ENCODE measurements at places on chromosomes 12 and 14. TPM values are rescaled to one million over a fixed set of nuclear protein-coding genes. Genes with fewer than 3 reads are reported as not detected.

ST8SIA1 gene
- total RNA-seq: 2.5 TPM

GPR135 gene
- total RNA-seq: 1.0 TPM

BCL2L14 gene
- total RNA-seq: not detected

DNA sequence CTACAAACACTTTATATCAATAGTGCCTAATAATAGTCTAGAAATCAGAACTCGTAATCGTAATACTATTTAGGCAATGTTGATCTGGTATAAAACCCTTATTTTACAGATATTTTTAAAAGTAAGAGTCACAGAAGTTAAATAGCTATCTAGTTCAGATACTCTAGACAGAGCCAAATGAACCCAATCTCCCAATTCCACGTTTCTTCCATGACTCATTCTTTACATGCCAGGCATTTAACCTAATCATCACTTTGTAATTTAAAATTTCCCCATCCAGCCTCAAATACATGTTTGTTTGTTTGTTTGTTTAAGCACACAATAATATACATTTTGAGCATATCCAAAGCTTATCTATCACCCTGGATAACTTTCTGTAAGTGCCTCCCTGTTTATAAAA lies 36.4 kb upstream of the GARIN6 start:
- DNase-seq: no peak

- peak; percentile 75 for DNase-seq
Observed at GRCh38 chr14:102795060-102795925, 18.0 kb downstream of the TRAF3 start.

- DNase-seq: no peak
Observed at GRCh38 chr12:121326996-121327674, 25.1 kb downstream of the ANAPC5 start.

- peak; percentile 98 for DNase-seq
Observed at GRCh38 chr12:89067421-89068187, 284.7 kb downstream of the DUSP6 start.

GRCh38 chr14:88790501-88791251 lies 2.1 kb downstream of the EML5 start:
- no peak for DNase-seq

DNA sequence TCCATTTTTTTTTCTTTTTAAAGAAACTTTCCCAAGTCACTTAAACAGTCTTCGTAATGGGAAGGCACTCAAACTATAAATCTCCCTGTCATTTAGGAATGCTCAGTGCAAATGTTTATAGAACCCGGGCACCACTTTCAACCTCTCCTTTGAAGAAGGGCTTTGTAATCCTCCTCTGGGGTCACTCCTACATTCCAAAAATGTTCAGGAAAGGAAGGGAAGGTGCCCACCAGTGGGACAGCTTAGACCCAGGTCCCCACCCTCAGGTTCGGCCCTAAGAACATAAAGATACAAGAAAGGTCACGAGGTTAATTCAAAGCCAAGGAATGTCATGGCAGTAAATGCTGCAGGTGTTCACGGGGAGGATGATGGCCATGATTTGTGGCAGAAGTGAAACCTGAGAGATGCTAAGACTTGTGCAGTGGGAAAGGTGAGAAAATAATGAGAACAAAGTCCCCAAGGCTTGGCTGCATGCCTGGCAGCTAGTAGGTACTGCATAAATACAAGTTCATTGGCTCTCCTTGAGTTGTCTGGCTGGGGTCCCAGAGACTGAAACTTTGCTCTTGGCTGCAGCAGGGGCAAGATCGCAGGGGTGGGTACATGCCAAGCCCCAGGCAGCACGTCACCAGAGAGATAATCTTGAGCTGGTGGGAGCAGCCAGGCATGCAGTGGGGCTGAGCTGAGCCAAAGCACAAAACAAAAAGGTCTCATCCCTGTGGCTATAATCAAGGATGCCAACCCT lies 21.1 kb downstream of the KRT18 start:
- DNase-seq: no peak

- DNase-seq: no peak
Observed at GRCh38 chr14:77319422-77319821, 1.3 kb downstream of the POMT2 start.

DNA sequence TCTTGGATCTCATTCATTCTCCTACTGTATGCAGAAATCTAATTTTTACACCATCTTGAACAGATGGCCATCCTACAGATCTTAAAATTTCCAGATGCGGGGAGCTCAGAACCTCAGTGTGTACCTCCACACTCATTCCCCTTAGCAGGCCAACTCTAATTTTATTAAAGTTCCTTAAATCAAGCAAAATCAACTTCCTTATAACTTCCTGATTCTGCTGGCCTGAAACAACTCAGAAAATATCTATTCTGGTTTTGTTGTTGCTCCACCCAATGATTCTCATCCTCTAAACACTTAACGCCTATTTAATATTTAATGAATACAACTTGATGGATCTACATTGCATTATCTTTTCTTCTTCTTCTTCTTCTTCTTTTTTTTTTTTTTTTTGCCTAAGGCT lies 3.1 kb downstream of the EMP1 start:
- DNase-seq: no peak

DNA sequence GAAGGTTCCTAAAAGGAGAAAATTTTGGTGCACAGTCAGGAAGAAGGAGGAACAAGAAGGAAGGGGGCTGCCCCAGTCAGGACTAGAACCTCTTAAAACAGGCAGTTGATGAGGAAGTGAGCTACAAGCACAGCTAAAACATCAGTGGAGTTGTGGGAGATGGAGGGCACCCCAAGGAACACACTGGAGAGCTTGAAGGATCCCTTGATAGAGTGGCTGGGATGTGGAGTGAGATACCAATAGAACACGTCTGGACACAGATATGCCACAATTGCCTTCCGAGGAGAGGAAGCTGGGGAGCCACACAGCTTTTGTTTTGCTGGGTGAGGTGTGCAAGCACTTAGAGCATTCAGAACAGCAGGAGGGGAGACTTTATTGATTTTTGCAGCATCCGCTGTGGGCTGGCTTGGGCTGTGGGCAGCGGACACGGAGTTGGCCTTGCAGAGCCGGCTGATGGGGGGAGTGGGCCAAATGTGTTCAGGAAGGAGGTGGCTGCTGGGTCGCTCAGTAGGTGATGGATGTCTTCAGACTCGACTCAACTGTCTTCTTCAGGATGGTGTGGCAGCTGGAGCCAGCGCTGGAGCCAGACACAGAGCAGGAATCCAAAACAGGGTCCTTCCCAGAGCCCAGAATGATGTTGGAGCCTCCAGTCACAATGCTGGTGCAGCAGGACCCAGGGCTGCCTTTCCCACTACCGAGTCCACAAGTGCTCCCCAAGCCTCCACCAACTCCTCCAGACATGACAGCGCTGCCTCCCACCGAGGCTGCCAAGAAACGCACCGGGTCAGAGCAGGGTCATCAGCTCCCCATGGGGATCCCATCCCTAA lies 4.7 kb upstream of the KRT79 start:
- DNase-seq: no peak

- peak; percentile 93 for DNase-seq
Observed at GRCh38 chr14:67680121-67680602, 5.7 kb upstream of the VTI1B start.

- peak; percentile 35 for DNase-seq
Observed at GRCh38 chr12:40110586-40110985, 4.7 kb upstream of the SLC2A13 start.

- DNase-seq: no peak
Observed at GRCh38 chr12:132566516-132567131, 43.8 kb downstream of the LRCOL1 start.

DNA sequence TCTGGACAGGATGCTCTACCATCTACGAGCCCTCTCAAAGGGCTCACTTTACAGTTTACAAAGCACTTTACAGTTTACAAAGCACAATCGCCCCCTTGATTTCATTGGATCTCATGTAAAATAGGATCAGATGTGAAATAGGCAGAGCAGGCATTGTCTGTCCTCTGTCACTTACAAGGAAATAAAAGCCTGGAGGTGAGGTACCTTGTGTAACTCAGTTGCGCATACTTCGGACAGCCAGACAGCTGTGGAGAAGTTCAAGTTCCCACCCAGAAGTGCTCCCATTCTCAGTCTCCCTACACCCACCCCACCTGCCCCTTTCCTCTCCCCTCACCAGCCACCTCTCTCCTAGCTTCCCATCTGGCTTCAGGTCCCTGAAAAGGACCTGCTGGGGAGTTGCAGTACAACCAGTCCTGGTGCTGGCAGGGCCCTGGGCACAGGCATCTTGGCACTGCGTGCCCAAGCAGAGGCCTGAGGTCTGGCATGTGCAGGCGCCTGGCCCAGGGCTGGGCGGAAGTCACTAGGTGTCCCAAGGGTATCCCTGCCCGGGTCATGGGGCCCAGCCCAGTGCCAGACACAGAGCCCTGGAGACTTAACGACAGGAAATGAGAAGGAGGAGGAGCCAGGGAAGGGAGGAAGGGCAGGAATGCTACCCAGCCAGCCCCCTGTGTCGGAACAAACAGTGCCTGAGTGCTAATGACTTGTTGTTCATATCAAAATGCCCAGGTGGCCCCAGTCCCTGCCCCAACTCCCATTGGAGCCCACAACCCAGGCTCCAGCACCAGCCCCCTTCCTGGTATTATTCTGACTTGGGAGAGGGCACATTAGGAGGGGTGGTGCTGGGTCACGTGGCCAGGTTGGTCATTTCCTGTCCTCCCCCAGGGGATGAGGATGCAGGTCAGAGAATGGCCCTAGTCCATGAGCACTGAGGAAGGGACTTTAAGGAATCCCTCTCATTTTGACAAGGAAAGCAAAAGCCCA lies 5.4 kb downstream of the RAPGEF3 start:
- peak; percentile 76 for DNase-seq

DNA sequence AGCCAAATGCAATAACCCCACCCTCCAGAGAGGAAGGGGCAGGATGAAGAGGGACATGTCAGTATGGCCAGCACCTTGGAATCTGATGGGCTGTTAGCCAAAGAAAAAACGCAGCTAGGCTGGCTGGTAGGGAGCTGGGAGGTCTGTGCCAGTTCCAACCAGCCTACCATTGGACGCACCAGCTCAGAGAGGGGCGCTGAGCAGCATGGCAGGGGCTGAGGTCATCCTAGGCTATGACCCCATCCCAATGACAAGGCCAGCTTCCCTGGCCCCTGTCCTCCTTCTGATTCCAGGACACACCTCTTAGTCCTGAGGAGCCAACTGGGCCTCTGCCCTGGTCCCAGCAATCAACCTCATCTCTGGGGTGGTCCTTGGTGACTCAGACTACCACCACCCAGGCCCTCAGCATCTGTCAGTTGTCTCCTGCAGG lies 12.2 kb downstream of the ACTN1 start:
- DNase-seq: no peak

GRCh38 chr12:88805692-88806091 lies 225.4 kb upstream of the KITLG start:
- no peak for DNase-seq

DNA sequence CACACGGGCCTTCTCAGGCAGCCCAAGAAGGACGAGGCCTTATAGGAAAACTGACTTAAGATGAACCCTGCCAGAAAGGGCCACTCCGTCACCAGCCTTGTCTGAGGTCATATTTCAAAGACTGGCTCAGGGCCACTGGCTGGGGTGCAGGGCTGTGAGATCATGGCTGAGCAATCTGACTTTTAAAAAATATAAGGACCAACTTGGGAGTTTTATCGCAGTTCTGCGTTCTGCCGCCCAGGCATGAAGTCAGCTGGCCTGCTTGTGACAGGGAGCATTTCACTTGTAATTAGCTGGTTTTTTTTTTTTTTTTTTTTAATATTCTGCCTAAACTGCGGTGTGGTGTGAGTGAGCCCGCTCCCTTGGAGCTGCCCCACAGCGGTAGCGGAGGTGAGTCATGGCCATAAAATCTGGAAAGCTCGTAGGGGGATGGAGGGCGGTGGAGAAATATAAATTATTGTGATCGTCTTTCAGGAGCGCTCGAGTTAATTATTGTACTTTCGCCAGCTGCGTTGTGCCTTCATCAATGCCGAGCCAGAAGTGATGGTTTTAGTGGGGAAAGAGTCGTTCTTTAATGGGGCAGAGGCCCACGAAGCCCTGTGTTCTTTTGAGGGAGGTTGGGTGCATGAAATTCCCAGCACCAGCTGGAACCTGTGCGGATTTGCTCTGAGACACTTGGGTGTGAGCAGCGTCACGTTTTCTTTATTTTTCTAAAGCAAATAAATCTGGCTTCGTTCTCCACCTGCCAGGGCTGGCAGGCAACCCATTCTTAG lies 231.9 kb downstream of the C12orf75 start:
- DNase-seq: peak; percentile 93
